MM.1S (cell line): ENCODE measurements at places on chromosomes 4 and X.

DNA sequence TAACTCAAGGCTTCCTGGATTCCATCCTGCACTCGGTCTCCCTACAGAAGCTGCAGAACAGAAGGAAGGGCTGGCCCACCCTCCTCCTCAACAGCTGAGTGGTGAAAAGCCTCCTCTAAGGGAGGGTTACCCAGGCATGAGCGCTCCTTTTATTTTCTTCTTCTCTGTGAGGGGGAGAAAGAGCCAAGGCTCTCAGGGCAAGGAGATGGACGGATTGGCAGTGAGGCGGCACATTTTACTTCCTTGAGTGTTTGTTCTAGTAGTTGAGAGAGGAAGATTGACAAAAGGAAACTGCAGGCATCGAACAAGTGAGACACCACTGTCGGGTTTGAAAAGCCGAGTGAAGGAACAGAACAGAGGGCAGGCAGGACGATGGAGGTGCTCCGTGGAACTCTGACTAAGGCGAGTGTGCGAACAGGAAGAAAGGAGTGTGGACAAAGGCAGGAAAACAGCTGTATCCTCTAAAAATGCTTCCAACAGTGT is 38.4 kb upstream of the STS start:
- DNase-seq: no peak
- H3K4me1 ChIP-seq: peaks cover 14% of the 10 kb centered on the region; the same call in 1 of the 2 replicates
- no peaks in the 10 kb centered on the region; the same call in 1 of the 2 replicates for H3K36me3 ChIP-seq
- H3K27me3 ChIP-seq: no peaks in the 10 kb centered on the region
- no peak overlapping the region for H3K4me3 ChIP-seq

- DNase-seq: peak; percentile 61
- peak overlapping the region; percentile 53 for H3K4me3 ChIP-seq
- H3K27ac ChIP-seq: no peak overlapping the region
- H3K27me3 ChIP-seq: peaks cover 38% of the 10 kb centered on the region
- H3K4me1 ChIP-seq: no peaks in the 10 kb centered on the region
These were observed 5.6 kb downstream of the PNCK start for GRCh38 chrX:153667956-153668396.

DNA sequence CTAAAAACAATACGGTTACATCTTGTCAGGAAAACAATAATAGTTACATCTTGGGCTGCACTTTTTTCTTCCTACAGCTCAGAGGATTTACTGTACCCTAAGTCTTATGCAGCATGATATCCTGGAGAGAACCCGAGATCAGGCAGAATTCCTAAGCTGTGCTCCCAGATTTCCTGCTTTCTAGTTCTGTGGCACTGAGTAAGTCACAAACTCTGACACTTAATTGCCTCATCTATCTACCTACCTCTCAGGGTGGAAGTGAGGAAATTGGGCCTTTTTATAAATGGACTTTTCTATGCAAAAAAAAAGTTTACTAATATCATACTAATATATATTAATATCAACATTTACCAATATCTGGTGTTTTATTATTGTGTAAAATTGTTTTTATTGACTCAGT is 438.5 kb downstream of the INPP4B start:
- H3K4me3 ChIP-seq: no peak overlapping the region
- no peak overlapping the region for H3K27ac ChIP-seq
- 0 out of 2 replicates have a peak, but pooled peaks cover 5% of the 10 kb centered on the region for H3K27me3 ChIP-seq
- DNase-seq: no peak

- H3K4me3 ChIP-seq: no peak overlapping the region
- H3K27ac ChIP-seq: no peak overlapping the region
- H3K36me3 ChIP-seq: no peaks in the 10 kb centered on the region
These were observed 100.3 kb upstream of the FAT1 start for GRCh38 chr4:186823989-186824388.

DNA sequence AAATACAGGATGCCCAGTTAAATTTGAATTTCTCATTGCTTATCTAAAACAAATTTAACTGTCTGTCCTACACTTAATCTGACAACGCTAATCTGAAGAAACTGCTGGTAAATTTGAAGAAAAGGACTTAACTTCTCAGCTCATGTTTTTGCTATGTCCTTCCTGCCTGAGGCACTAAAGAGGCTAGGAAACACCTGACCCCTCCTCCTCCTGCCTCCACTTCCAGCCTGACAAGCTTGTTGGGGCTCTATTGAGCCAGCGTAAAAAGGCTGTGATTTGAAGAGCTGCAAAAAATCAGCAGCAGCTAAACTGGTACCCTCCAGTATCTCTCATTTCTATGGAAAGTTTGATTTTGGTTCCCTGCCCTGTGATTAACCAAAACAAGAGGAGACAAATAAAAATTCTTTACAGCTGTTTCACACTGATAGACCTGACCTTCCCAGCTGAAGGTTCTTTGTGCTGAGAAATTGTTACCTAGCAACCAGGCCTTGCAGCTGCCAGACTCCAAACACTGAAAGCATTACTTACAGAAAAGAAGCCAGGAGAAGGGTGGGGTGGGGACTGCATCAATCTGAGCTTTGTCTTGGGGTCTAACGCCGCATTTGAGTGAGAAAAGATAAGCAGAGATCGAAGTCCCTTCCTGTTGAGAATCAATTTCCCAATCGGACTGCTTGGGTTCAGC is 35.0 kb downstream of the DCX start:
- H3K4me1 ChIP-seq: no peaks in the 10 kb centered on the region
- H3K27me3 ChIP-seq: no peaks in the 10 kb centered on the region
- H3K4me3 ChIP-seq: no peak overlapping the region

DNA sequence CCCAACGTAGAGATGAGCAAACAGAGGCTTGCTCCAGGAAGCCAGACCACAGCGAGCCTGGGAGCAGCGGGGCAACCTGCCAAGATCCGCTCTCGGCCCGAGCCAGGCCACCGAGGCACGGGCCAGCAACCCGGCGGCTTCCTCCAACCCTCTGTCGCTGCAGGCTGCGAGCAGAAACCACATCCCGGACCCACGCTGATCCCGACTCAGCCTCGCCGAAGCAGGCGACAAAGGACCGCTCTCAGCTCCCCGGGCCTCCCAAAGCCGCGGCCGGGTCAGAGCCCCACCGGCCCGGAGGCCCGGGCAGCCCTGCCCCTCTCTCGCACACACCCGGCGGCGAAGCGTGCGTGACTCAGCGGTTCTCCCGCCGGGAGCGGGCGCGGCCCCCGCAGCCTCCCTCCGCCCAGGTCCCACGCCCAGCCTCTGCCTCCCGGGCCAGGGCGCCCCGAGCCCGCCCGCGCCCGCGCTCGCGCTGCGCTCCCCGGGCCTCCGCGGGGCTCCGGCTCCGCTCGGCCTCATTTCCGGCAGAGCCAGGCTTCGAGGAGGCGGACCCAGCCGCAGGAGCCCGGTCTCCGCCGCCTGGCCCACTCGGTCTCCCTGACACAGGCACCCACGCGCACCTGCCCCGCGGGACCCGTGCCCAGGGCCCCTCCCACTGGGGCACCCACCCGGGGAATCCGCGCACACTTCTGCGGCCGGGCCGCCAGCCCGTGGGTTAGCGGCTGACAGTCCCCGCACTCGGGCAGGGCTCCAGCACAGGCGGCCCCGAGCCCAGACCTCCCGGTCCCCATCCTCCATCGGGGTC is 1.7 kb downstream of the PPP2R2C start:
- no peak overlapping the region for H3K27ac ChIP-seq
- no peak for DNase-seq
- H3K4me3 ChIP-seq: no peak overlapping the region

DNA sequence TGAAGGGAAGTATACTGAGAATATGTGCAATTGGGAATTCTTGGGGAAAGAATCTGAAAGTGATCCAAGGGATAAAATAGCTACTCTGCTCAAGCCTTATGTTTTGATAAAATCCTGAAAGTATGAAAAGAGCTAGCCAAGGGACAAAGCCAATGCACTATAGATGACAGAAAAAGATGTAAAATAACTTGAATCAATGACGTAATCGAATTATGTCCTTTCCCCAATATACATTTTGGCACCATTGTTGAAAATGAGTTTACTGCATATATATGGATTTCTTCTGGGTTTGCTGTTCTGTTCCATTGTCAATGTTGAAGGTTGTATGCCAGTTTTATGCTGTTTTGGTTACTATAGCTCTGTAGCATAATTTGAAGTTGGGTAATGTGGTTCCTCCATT is 407.3 kb downstream of the DCAF12L2 start:
- H3K27me3 ChIP-seq: no peaks in the 10 kb centered on the region
- no peak for DNase-seq
- H3K36me3 ChIP-seq: no peaks in the 10 kb centered on the region
- no peak overlapping the region for H3K4me3 ChIP-seq

- H3K27ac ChIP-seq: no peak overlapping the region
- H3K36me3 ChIP-seq: no peaks in the 10 kb centered on the region
- no peaks in the 10 kb centered on the region for H3K4me1 ChIP-seq
- no peak overlapping the region for H3K4me3 ChIP-seq
These were observed 19.3 kb upstream of the FGFR3 start for GRCh38 chr4:1773754-1774153.

- H3K4me3 ChIP-seq: no peak overlapping the region
- no peaks in the 10 kb centered on the region for H3K36me3 ChIP-seq
- H3K4me1 ChIP-seq: peaks cover 6% of the 10 kb centered on the region; the same call in 1 of the 2 replicates
- no peak for DNase-seq
These were observed 9.6 kb upstream of the MRPL1 start for GRCh38 chr4:77852892-77853495.

- H3K4me1 ChIP-seq: no peaks in the 10 kb centered on the region
- H3K36me3 ChIP-seq: no peaks in the 10 kb centered on the region
- H3K27me3 ChIP-seq: no peaks in the 10 kb centered on the region
- no peak for DNase-seq
- no peak overlapping the region for H3K27ac ChIP-seq
These were observed 8.3 kb upstream of the VEGFC start for GRCh38 chr4:176800891-176801534.

GRCh38 chr4:76216975-76217814 is 3.6 kb upstream of the SCARB2 start:
- no peaks in the 10 kb centered on the region for H3K36me3 ChIP-seq
- H3K4me3 ChIP-seq: no peak overlapping the region
- H3K27me3 ChIP-seq: no peaks in the 10 kb centered on the region
- H3K27ac ChIP-seq: no peak overlapping the region

- no peak overlapping the region for H3K4me3 ChIP-seq
- DNase-seq: no peak
- no peaks in the 10 kb centered on the region for H3K36me3 ChIP-seq
- H3K4me1 ChIP-seq: no peaks in the 10 kb centered on the region
- H3K27me3 ChIP-seq: no peaks in the 10 kb centered on the region
- no peak overlapping the region for H3K27ac ChIP-seq
These were observed 38.8 kb upstream of the MAD2L1 start for GRCh38 chr4:120105472-120105871.

- no peak overlapping the region for H3K4me3 ChIP-seq
- no peaks in the 10 kb centered on the region for H3K27me3 ChIP-seq
- no peaks in the 10 kb centered on the region for H3K4me1 ChIP-seq
- no peak for DNase-seq
- no peak overlapping the region for H3K27ac ChIP-seq
These were observed 850.6 kb downstream of the CENPC start for GRCh38 chr4:66694739-66695138.

GRCh38 chrX:57741107-57741506 is 61.0 kb upstream of the NLRP2B start:
- H3K27ac ChIP-seq: no peak overlapping the region
- H3K27me3 ChIP-seq: no peaks in the 10 kb centered on the region
- no peaks in the 10 kb centered on the region for H3K36me3 ChIP-seq
- no peaks in the 10 kb centered on the region for H3K4me1 ChIP-seq

DNA sequence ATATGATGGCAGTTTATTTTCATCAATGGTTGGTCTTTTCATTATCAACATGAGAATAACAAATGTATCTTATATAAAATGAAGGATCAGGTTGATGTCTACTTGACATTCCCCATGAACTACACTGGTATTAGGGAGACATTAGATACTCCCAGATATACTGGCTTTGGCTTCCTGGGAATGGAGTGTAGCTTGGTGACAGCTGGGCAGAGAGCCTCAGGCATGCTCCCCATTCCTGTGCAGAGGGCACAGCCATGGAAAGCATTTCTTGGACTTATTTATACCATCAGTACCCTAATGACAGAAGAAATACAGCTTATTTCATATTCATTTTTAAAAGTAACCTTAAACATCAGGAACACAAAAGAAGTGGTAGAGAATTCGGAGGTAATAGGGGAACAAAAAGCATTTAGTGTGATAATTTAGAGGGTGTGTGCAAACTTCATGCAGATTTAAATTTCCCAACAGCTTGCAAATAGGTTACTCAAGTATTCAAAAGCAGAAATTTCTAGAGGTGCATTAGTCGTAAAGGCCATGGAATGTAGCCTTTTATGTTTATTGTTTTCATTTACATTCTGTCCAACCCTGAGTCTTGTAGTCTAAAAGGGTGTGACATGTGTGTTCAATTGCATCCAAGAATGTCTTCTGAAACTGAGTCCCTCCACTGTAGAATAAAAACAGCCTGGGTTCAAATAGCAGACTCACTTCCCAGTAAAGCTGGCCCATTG is 573.8 kb downstream of the KCNIP4 start:
- no peak overlapping the region for H3K27ac ChIP-seq
- H3K4me3 ChIP-seq: no peak overlapping the region
- H3K27me3 ChIP-seq: no peaks in the 10 kb centered on the region

GRCh38 chr4:76527666-76528065 is 92.6 kb downstream of the SHROOM3 start:
- H3K27me3 ChIP-seq: no peaks in the 10 kb centered on the region
- no peak overlapping the region for H3K4me3 ChIP-seq
- H3K36me3 ChIP-seq: no peaks in the 10 kb centered on the region
- no peak for DNase-seq
- no peak overlapping the region for H3K27ac ChIP-seq
- H3K4me1 ChIP-seq: no peaks in the 10 kb centered on the region

GRCh38 chrX:7638078-7638710 is 204.8 kb upstream of the VCX start:
- DNase-seq: no peak
- no peaks in the 10 kb centered on the region for H3K36me3 ChIP-seq
- H3K4me1 ChIP-seq: no peaks in the 10 kb centered on the region
- no peak overlapping the region for H3K4me3 ChIP-seq

DNA sequence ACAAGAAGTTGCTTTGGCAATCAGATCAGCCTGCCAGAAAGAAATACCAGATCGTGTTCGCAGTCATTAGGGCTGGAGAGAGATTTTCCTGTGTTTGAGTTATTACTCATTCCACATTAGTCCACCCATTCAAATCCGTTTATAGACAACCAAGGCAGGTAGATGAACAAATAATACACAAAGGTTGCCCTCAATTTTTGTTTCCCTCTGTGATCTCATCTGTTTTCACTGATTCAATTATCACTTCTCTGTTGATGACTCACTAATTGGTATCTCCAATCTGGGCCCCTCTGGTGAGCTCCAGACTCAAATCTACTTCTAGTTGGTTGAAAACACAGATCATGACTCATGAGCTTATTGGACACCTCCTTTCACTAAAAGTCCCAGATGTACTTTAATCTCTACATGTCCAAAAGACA is 54.5 kb downstream of the CHM start:
- no peak for DNase-seq
- no peaks in the 10 kb centered on the region for H3K36me3 ChIP-seq
- no peak overlapping the region for H3K4me3 ChIP-seq
- no peaks in the 10 kb centered on the region for H3K27me3 ChIP-seq
- no peak overlapping the region for H3K27ac ChIP-seq
- H3K4me1 ChIP-seq: no peaks in the 10 kb centered on the region
